ENCODE measurements at places on chromosomes 12 and 14.

DNA sequence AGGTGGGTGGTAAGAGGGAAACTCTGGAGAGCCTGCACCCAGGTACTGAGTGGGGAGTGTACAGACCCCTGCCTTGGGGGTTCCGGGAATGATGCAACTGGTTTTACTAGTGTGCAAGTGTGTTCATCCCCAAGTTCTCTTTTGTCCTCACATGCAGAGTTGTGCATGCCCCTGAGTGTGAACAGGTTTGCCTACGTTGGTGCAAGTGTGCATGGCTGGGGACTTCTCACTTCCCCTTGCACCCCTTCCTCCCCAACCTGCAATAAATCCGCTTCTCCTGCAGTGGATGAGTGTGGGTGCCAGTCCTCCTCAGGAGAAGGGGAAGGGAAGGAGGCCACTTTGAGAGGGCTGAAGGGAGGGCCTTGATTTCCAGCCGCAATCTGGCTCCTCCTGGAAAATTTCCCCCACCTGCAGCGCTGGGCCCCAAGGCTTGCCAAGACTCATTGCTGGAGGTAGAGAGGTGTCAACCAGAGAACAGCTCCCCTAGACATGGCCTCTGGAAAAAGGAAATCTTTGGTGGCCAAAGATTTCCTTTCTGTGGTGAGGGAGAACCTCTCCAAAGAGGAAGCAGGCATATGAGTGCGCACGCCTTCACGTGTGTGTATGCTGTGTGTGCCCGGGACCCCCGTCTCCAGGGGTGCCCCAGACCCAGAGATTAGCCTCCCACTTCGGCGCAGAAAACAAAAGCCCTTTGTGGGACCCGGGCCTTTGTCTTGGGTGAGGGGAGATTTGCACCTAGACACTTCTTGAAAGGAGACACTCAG is 5.5 kb downstream of the AQP2 start:
- DNase-seq = no peak

DNA sequence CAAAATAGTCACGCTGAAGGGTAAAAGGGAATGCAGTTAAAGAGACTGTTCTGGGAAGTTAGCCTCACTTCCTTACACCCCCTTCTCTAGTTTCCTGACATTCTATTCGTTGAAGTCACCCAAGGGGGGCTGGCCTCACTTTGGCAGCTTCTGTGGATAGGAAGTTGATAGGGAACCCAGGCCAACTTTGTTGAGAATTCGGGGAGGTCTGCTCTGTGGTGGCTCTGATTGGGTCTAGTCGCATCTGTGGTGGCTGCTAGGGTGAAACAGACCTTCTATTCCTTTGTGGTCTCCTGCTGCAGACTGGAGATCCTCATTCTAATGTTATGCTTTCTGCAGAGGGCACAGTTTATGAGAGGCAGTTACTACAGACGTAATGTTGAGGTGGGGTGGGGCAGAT is 28.8 kb upstream of the GZMB start:
- no peak for DNase-seq

DNA sequence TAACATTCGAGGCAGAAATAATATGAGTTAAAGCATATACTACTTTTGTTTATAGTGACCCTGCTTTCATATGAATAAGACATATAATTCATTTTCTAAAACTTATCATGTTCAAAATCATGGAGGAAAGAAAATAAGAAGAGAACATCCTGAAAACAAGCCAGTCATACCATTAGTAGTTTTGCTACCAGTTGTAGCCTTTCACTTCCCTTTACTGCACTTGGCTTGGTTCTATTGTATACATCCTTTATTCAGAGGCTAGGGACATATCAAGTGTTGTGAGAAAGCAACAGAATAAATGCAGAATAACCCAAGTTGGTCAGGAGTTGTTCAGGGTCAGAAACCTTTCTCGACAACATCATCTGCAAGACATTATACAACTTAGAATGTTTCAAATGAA is 598.7 kb downstream of the SOX5 start:
- no peak for DNase-seq

DNA sequence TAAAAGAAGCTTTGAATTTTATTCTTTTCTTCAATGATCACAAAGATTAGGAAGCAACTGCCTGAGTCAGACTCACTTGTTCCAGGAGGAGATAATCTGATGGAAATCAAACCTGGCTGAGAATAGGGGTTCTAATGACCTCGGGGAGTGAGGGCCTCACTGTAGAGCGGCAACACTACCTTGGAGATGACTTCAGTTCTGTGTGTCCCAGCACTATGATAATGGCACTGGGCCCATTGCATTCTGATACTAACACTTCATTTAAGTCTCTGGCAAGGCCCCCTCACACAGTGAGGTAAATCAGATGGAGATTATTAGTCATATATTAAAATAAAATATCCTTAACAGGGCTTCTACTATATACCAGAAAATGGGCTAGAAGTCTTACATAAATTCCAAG is 233.3 kb upstream of the EGLN3 start:
- DNase-seq = no peak

DNA sequence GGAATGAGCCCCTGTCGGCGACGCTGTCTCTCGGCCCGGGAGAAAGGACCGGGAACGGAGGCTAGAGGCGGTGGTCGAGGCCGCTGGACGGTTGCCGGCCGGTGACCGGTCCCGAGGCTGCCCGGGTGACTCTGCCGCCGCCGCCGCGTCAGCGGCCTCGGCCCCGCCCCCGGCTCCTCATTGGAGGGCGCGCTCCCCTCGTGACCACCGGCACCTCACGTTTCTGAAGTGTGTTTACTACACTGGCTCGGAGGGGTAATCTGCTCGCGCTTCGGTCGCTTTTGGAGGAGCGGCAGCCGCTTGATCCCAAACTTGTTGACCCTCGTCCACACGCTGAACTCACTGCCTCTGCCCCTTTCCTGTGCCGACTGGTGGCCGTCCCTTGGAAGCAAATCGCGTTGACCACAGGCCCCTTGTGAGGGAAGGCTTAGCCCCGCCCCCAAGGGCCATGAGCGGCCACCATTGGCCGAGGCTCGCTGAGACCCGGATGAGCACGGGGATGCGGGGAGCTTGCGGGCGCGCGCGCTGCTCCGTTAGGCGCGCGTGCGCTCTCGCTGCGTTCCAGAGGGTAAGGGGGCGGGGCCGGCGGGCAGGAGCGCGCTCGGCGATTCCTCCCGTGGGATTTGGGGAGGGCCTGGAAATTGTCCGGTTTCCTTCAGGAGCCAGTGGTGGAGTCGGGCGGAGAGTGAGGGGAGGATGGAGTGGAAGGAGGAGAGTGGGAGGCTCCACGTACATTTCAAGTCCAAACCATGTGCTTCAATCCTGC is at the start of gene CRY1:
CRY1 (minus strand) TSS at position 133 of the 766 bp plus-strand sequence. CDS start 588 bp downstream, outside the sequence.
- peak; percentile 65 for DNase-seq

DNA sequence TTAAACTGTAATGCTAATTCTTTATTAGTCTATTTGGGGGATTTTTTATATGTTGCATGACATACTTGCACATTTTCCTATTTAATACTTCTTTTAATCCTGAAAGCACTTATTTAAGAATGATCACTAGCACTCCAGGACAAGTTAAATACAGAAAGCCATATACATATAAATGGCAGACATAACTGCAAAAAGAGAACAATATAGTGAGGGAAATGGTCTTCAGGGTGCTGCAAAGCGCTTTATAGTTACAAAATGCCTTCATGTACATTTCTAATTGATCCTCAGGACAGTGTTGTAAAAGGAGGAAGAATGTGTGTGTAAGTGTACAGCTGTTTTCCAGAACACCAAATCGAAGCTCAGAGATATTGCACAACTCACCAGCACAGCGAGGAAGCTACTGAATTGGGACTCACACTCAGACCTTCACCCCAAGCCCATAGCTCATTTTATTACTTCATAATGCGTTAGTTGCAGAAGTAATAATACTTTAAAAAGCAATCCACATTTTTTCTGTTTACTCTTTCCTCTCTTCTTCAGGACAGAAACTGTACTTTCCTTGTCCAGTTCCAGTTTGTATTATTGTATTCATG is 428.2 kb downstream of the RAD51B start:
- DNase-seq = no peak

DNA sequence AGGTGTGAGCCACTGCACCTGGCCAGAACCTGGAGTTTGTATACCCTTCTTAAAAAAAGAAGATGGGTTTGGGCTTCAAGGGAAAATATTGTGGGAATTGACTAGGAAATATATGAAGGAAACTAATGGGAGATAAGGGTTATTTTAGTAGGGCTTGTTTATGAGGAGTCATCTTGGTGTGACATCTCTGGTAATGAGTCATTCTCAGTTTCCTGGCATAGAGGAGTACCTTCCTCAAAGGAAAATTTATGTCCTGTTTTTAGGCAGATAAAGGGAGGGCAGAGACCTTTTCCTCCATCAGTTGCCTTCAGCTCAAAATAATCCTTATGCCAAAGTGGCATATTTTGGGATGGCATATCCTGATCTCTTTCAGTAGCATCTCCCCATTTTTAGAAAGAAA is 30.6 kb upstream of the NFKBIA start:
- DNase-seq = no peak

DNA sequence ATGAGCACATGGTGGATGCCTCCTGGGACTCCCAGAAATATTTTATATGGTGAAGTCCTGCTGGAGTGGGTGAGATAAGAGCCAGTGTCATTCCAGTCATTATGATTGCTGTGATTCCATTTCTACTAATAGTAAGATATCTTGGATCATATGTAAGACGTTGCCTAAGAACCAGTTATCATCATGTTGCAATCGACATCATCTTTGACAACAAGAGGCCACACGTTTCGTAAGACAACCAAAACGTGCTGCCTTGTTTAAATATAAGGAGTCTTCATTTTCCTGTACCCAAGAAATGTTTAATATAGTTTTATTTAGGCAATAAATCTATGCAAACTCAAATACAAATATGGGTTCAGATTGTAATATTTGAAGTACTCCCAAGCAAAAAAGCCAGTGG is 58.4 kb downstream of the SPTSSA start:
- no peak for DNase-seq

DNA sequence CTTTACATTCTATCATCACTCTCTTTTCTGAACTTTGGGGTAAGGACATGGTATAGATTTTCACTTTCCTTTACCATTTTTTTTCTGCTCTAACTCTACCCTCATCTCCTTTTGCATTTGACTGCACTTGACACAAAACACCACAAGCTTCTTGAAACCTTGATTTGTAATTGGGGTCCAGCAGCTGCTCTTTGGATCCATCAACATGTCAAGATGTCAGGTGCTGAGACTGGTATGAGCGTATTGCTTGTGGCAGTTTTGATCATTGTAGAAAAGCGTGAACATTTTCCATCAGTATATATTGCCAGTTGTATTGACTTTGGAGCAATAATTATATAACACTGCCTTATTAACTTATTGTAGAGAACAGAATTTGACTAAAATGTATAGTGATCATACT is 838.6 kb downstream of the TRHDE start:
- no peak for DNase-seq

DNA sequence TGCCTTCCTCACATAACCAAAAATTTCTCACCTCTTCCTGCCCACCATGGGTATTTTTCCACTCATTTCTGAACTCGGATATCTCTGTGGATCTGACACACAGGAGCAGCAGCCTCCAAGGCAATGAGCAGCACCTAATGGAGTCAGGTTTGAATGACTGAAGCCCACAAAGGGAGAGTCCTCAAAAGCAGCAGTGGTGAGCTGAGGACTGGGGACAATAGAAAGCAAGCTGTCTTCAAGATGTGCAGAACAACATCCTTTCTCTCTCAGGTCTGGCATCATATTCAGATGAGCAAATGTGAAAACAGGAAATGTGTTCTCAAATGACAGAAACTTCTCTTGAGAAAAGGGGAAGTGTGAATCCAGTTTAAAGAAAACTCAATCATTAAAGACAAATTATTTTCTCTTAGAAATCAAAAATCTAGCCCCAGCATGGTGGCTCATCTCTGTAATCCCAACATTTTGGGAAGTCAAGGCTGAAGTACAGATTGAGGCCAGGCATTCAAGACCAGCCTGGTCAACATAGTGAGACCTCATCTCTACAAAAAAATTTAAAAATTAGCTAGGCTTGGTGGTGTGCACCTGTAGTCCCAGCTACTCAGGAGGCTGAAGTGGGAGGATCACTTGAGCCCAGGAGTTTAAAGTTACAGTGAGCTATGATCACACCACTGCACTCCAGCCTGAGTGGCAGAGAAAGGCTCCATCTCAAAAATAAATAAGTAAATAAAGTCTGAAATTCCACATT is 54.2 kb downstream of the C12orf42 start:
- DNase-seq = no peak

DNA sequence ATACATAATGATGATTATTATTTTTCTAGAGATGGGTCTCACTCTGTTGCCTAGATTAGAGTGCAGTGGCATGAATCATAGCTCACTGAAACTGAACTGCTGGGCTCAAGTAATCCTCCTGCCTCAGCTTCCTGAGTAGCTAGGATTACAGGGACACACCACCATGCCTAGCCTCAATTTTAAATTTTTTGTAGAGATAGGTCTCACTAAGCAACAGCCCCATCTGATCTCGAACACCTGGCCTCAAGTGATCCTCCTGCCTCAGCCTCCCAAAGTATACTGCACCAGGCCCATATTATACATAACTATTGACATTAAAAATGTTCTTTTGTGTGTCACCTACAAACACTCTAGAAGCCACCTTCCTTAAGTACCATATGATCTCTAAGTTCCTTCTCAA is 3.4 kb downstream of the TXNRD1 start:
- DNase-seq = no peak

DNA sequence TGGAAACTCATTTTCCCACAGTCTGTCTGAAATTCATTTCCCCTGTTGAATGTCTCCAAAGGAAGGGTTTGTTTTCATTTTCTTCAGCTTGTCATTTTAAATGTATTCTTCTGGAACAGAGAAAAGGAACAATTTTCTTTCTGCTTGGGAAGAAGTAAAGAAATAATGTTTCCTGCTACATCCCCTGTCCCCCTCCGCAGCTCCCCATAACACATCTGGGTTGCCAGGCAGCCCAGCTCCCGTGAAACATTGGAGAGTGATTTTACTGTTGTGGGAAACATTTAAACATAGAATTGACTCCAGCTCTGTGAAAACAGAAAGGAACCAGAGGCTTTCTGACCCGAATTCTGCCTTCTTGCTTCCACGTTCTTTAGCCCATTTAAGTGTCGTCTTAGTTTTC is 159.5 kb downstream of the TMEM132C start:
- DNase-seq = no peak

- no peak for DNase-seq
Observed at GRCh38 chr14:99175331-99176155, 96.5 kb downstream of the BCL11B start.

DNA sequence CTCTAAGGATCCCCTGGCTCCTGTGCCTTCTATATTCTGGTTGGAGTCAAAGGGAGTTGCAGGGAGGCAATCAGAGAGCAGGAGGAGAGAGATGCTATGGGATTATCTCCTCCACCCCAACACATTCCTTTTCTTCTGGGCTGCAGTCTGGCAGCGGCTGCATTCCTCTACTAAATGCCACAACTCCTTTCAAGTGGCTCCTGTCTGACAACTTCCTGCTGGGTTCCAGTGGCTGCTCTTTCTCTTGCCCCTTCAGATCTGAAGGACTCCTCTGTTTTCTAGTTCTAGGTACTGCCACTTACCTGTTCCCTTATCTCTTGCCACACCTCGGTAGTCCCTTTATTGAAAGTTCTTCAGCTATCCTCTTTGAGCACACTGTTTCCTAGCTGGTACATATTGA is 425.0 kb downstream of the SNAPC1 start:
- DNase-seq = no peak

- DNase-seq = no peak
Observed at GRCh38 chr14:23347406-23348296, 5.0 kb downstream of the SLC22A17 start.

Data from glomerular endothelial cell (primary cell).